ENCODE measurements at places on chromosomes 1 and 21.

GRCh38 chr1:217562229-217562878 is 68.5 kb downstream of the GPATCH2 start:
- DNase-seq, result no peak

GRCh38 chr1:58898739-58899586 is 115.1 kb upstream of the JUN start:
- no peak for DNase-seq

DNA sequence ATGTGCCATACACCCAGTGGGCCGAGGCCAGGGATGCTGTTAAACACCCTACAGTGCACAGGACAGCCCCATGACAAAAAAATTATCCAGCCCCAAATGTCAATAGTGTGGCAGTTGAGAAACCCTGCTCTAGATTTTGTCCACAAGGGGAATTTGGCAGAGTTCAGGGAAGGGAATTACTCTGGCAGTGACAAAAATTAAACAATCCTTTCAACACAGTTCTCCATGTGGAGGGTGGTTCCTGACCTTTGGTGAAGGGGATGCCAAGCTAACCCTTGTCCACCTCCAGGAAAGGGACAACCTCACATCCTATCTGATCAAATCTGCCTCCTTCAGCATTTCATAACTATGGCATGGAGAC is 28.4 kb upstream of the CD84 start:
- no peak for DNase-seq

GRCh38 chr1:53938136-53938830 is 7.2 kb downstream of the IFT25 start:
- no peak for DNase-seq
